Amniotic stem cell (primary cell): ENCODE measurements at places on chromosomes 13 and 19.

DNA sequence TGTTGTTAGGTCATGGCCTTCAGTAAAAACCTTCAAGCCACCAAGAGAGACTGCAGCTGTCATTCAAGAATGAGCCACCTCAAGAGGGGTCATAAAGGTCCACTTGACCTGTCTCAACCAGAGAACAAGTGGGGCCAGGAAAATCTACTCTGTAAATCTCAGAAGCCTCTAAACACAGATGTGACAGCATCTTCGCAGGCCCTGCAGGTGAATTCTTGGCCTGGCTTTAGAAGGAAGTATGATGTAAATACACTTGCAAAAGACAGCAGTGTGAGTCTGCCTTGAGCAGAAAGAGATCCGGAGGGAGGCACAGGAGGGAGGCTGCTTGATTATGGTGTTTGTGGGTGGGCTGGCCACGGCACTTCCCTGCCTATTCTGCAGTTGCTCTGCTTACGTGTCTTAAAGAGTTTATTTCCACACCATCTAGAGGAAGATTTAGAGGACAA, 1082.9 kb downstream of the UQCRFS1 start:
- DNase-seq = no peak

- no peak for DNase-seq
These were observed 1.3 kb downstream of the SOX21 start for GRCh38 chr13:94710881-94711560.

GRCh38 chr19:42129399-42130253, 2.6 kb downstream of the POU2F2 start:
- no peak for DNase-seq

- no peak for DNase-seq
These were observed 6.6 kb downstream of the ACP4 start for GRCh38 chr19:50796634-50797428.

DNA sequence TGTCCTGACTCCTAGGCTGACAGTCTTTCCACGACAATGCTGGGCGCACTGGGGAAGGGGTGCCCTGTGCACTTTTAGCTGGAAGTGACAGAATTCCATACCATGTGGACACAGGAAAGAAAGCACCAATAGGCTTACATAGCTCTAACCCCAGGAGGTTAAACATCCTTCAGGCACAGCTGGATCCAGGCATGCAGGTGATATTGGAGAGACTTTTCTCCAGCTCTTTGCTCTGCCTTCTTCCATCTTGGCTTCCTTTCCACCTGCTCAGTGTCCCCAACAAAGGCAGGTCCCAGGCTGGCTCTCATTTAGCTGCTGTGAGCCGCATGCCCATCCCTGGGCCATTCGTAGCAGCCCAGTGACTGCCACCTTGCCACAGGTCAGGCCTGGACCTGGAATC, 61.1 kb upstream of the LDLR start:
- DNase-seq = no peak

DNA sequence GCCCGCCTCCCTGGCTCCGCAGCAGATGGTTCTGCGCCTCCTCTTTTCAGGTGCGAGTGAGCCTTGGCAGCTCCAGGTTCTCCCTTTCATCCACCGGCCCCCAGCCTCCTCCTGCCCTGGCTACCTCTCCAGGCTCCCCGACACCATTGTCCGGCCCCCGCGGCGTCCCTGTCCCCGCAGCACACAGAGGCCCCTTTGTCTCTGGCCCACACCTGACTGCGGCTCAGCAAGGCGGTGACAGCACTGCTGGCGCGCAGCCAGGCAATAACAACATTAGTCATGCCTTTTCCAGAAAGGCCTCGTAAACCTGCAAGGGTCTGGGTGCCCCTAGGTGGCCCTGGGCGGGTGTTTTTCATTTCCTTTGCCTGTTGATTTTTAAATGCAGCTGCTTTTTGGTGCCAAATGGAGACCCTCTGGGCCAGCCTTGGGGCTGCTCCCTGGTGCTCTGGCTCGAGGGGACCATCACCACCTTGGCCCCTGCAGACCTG, 73.2 kb upstream of the MEDAG start:
- DNase-seq = no peak

DNA sequence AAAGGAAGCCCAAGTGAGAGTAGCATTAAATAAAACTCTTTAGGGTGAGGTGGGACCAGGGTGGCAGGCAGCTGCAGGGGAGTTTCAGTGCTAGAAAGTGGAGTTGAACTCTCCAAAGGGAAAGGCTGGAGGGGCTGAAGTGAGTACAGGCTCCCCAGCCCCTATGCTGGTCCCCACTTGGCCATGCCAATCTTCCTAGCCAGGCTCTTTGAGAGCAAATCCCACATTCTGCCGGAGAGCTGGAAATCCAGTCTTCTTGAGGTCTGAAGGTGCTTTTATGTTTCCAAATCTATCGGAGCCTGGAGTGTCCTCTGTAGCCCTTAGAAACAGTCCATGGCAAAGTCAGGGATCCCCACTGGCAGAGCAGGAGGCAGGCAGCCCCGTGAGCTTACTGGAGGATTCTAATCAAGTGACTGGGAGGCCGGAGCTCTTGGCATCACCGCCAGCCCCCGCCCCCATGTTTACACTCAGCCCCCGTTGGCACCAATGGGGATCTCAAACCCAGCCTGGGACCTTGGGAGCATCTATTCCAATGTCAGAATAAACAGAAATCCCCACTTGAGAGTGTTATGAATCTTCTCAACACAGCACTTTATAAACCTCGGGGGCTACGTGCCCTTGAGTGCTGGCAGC, 18.3 kb downstream of the ZNF536 start:
- no peak for DNase-seq

DNA sequence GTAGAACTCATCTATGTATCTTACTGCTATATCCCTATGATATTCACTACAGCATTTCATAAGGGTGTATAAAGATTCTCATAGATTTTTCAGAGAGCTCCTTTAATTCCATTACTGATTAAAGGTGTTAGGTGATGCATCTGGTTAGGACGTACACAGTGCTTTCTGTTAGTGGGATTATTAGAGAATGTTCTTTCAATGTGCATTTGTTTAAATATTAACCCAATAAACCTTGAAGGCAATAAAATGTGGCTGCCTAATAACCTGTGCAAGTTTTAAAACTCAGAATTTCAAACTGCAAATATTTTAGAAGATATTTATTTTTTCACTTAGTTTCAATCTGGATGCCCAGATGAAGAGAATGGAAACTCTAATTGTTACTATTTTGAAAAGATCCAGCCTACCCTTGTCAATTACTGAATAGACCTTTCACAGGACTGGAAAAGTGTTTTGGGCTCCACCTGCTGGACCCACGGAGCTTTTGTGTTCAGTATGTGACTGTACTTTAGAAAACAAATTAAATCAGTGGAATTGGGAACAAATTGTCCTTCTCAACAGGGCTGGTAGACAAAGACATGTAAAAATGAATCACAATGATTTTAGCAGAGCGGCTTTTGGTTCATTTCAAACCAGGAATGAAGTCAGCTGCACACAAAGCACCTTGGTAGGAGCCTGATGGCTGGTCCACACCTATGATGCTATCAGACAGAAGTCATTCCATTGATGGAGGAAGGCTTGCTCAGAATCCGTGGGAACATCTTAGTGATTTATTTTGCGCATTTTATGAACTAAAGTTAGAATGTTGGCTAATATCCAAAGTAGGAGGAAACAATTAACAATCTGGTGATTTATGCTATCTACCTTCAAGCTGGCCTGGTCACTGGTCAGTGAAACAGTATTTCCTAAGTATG, 89.4 kb upstream of the RAP2A start:
- peak; percentile 20 for DNase-seq
